ENCODE measurements at places on chromosomes 1 and 21.

DNA sequence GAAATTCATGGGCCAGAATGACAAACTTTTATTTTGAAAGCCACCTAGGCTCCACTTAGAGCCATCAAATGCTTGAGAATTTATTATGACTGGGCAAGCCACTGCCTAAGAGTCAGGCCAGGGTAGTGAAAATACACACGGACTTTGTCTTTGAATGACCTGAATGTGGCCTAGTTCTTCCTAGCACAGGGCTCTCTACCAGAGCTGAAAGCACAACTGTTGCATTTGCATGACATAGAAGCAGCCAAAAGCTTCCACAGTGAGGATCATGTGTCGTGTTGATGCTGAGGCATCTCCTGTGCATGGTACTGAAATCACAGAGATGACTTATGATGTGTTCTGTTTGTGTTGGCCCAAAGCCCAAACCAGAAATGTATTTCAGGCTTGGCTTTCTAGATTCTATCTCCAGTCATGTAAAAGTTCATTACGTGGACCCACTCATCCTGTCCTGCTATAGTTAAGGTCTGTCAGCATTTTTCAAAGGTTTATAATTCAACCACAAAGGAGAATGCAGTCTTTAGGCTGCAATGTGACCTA lies 164.0 kb upstream of the UBE2U start:
- no peak for DNase-seq

DNA sequence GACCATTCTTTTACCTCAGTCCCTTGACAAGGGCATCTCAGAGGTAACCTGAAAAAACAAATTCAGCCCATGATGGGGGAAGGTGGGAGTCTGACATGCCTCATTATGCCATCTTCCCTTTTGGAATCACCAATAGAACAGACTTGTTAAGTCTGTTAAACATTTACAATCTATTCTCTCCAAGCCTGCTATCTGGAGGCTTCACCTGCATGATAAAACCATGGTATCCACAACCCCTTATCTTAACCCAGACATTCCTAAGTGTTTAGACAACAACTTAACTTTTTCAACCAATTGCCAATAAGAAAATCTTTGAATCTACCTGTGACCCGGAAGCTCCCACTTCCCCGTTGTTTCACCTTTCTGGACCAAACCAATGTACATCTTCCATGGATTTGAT lies 233.0 kb upstream of the CACYBP start:
- no peak for DNase-seq

DNA sequence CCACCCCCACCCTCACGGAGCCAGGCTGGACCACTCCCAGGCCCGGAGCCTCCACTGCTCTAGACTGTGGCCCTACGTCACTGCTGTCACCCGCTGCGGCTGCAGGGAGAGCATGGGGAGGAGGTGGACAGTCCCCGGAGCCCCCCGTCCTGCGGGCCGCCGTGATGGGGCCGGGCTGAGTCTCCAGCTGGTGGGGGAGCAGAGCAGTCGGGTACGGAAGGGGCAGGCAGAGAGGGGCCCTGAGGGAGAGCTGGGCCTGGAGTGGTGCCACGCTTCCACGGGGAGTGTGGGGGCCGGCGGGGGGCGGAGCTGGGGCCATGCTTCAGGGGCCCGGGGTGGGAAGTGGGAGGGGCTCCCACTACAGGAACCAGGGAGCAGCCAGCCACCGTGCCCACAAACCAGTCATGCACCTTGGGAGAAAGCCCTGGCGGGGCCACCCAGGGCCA lies 98.9 kb upstream of the KCNK1 start:
- no peak for DNase-seq

DNA sequence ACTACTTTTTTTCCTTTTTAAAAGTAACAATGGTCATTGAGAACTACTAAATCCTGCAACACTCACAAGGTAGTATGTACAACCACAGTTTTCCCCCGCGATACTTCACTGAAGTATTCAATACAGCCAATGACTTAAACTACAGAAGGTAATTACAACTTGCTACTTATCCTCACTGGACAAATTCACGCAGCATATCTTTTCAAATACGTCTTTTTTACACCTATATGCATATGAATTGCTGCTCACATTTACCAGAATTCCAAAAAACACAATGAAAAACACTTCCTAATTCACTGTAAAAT lies 12.4 kb downstream of the NRIP1 start:
- no peak for DNase-seq

DNA sequence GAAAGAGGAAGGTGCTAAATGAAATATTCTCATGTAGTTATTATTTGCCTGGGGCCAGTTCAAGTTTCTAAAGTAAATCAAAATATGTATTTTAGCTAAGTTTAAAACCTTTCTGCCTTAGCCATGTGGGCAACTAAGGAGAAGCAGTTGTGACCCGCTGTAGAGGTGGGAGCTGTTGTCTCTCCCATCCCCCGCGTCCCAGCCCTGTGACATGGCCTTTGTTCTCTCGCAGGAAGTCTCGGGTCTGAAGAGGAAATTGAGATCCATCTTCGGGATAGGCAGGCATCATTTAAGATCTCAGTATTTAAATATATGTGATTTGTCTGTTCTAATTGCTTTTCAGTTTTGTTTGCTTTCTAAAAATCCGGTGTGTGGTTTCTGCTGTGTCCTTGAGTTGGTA lies 121.5 kb downstream of the CAMTA1 start:
- no peak for DNase-seq

GRCh38 chr1:23122023-23122748 lies 46.5 kb downstream of the LUZP1 start:
- no peak for DNase-seq

DNA sequence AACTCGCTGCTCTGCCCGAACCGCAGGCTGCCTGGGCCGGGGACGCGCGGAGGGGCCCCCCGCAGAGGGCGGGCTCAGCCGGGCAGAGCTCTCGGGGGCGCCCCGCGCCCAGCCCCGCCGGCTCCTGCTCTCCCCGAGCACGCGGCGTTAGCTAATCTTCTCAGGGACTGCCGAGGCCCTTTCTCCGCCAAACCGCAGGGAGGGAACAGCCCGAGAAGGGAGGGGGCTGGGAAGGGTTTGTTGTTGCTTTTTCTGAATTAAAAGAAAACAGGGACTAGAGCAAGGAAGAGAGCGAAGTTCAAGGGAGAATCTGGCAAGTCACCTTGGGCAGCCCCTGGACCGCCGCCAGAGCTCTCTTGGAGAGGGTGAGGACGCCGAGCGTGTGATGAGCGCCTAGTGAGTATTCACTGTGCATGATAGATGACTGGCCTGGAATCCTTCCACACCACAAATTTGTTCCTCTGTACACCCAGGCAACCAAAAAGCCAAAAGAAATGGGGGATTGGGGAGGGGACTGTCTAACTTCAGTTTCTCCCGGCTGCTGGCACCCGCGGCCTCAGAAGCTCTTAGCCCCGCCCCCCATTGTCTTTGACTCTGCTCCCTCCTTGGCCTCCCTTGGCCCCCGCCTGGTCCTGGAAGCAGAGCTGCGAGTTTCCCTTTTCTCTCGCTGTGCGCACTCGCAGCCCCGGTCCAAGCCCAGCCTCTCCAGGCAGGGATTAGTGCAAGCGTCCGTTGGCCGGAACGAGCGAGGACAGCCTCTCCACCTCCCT lies 19.7 kb upstream of the LMX1A start:
- DNase-seq, result no peak

DNA sequence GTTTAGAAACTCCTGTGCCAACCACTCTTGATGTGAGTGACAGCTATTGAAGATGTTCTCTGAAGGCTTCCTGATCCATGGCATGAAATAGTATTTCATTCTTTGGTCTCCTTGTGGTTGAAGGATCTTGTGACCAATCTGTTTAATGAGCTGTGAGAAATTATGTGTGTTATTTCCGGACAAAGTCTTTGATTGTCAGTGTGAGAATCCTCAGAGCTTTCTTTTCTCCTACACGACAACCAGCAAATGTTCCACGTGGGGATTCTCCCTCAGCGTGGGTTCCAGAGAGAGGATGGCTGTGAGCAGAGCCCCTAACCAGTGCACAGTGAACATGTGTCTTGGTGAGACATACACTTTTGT lies 45.0 kb upstream of the HOOK1 start:
- DNase-seq, result no peak

GRCh38 chr1:157758018-157758417 lies 18.9 kb downstream of the FCRL2 start:
- DNase-seq, result no peak

GRCh38 chr1:22447621-22448111 lies 4.0 kb upstream of the ZBTB40 start:
- DNase-seq, result no peak

DNA sequence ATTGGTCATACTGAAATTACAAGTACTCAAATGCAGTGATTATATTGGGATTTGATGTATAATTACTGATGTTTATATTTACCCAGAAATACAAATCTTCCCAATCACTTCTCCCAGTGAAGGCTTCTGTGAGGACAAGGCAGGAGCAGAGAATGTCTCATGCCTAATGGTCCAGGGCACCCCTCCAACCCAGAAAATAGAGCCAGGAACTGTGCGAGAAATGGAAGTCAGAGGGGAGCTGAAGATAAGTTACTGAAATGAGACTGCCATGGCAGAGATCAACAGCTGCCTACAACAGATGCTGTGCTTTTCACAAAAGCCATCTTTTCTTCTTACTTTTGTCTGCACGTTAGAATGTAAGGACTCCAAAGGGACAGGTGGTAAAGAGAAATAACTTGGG lies 171.2 kb downstream of the TTLL7 start:
- no peak for DNase-seq

DNA sequence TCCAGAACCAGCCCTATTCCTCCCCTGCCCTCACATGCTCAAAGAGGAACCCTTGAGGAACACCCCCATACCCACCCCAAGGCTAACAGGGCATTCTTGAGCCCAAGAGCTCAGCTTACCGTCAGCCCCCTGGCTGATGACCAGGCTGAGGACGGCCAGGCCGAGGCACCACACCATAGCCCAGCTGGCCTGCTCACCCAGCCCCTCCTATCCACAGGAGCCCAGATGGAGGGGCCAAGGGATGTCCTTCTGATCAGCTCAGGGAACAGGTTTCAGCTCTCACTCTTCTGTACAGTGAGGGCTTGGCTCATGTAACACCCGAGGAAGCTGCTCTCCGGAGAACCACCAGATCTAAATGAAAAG lies 2.2 kb downstream of the IGSF9 start:
- DNase-seq, result no peak

GRCh38 chr1:67896826-67897225 lies 63.6 kb upstream of the GNG12 start:
- DNase-seq, result no peak

DNA sequence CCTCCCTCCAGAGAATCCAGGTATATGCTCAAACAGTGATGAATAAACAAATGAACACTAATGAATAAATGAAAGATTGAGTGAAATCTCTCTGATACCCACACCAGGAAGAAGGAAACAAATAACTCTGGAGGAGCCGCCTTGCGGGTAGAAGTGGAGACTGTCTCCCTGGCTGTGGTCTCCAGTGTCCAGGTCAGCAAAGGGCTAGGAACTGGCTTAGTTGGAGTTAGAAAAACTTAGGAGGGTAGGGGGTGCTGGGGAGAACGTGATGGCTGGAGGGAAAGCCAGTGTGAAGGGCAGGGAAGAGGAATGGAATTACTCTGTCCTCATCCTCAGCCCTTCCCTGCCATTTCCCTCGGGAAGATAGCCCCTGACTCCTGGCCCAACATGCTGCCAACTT lies 537 bp downstream of the RHBDL2 start:
- no peak for DNase-seq

GRCh38 chr1:39969531-39970270 lies 14.8 kb downstream of the MFSD2A start:
- DNase-seq, result no peak

DNA sequence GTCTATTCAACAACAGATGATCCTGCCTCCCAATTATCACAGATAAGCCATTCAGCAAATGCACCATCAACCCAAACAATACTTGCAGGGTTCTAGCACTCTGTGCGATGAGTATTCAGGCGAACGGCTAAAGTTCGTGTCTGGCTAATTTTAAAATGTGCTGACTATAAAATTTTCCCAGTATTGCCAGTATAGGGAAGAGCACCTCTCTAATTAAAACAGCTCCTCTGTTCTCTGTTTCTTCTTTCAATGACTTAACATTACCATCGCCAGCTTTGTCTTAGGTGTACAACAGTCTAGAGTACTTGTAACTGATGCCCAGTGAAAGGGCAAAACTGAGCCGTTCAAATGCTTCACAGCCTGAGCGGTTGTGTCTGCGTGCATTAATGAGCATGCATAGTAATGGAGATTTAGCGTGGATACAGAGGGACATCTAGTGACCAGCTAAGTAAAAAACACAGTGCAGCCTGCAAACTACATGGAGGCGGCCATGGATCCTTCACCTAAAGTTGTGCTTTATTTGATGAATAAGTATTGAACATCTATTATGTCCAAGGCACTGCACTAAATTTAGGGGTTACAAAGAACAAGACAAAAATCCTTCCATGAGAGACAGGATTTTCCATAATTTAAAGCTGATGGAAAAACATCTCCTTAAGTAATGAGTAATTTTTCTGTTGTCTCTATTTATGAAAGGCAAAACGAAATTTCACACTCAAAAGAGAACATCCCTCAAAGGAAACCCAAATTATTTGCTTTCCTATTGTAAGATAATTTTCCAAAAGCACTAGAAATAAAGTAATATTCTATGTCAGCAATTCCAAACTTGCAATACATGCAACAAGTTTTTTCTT lies 120.0 kb downstream of the SETD4 start:
- no peak for DNase-seq

DNA sequence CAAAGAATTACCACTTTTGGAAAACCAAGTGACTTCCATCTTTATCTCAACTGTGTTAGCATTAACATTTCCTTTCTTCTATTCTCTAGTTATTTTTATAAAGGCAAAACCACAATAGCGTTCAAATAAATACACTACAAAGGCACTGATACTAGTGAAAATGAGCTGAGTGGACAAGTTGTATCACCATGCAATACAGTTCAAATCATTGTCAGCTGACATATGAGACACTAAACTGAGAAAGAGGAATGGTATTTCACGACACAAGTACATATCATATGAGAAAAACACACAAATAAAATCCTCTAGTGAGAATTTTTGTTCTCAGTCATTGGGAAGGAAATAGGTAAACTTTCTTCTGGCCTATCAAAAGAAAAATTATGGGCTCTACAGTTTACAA lies 26.2 kb downstream of the ENAH start:
- no peak for DNase-seq

- DNase-seq, result no peak
Observed at GRCh38 chr1:192763243-192763642, 45.6 kb upstream of the RGS2 start.

DNA sequence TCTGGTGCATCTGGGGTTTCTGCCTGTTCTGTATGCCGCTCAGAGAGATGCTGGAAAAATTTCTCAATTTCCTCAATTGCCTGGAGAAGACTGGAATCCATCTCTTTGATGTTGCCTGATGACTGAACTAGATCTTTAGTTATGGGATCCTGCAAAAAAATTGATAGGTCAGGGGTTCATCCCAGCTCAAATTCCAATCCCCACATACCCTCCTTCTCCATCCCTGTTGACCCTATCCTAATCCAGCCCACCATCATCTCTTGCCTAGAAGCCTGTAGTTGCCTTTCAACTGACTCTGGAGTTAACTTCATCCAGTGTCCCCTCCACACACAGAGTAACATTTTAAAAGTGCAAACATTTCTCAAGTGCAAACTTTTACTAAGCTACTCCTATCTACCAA lies at the start of gene KLF18:
TSS of gene KLF18 (minus strand) at position 101 of the 400 bp plus-strand sequence. CDS start at position 101, 0 bp downstream.
- no peak for DNase-seq

Data from T-helper 17 cell (primary cell).